ENCODE measurements at places on chromosomes 13 and 19. TPM values are rescaled to one million over a fixed set of nuclear protein-coding genes. Genes with fewer than 3 reads are reported as not detected.

Gene LRRC8E
- 6.9 TPM for total RNA-seq

Gene PET100
- total RNA-seq: 78.8 TPM

Gene THAP8
- total RNA-seq: 8.9 TPM

Gene ZGLP1
- total RNA-seq: 6.2 TPM
